ENCODE measurements at places on chromosomes 1 and 21.

DNA sequence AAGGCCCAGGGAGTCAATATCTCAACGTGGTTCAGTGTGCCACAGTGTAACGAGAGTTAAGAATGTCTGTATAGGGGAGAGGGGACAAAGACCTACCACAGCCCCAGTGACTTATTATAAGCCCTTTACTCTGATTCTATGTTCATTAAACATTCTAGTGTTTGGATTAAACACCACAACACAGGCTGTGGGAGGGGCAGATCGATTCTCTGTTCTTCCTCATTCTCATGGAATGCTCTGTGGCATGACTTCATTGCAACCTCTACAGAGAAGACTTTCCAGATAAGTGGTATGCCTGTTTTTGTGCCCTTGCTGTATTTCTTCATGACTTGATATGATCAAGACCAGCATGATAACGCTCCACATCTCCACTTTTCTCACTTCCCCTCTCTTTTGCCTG, 39.0 kb upstream of the CD5L start:
- no peak for DNase-seq

DNA sequence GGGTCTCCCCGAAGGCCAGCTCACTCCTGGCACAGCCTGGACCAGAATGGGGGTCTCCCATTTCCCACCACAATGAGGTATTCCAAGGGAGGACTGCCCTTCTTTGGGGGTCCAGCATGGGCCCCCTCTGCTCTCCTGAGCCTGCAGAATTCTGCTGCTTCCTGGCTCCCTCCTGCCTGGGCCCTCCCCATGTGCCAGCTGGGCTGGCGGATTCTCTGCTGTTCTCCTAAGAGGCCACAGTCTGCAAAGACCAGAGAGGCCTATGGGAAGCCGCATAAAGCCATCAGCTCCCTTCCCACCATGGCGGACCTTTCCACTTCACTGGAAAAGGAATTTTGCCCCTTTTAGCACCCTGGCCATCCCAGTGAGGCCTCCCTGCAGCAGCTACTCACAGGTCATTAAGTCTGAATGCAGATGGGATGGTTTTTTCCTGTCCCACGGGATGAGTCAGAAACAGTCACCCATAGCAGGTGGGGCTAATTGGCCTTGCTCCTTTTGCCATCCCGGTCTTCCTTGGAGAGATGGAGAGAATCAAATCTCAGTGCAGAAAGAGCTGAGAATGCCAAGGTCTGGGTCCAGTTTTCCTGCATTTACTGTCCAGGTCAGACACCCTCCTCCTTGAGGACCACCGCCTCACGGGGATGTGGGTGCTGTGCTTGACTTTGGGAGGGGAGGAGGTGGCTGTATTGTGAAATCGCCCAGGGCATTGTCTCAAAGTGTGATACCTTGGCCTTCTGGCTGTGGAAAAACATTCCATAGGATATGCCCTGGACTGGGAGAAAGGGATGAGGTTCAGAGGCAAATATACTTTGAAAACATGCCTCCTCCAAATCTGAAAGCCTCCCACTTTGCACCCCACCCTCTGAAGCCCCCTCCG, 23.2 kb downstream of the MYBPH start:
- no peak for DNase-seq

DNA sequence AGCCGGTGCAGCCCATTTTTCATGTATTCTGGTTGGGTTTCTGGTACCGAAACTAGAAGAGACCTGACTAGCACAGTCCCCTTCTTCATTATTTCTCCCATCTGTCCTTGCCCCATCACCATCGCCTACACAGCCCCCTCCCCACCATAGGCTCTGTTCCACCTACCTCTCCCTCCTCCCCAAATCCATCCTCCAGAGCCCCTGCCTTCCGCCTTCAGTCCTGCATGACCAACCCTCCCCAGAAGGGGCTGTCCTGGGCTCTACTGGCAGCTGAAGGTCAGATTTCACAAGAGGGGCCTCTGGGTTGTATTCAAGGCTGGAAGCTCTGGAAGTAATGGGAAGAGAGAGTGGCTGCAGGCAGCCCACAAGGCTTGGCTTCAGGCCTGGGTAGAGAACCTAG, 55.2 kb downstream of the SDC3 start:
- DNase-seq: no peak

DNA sequence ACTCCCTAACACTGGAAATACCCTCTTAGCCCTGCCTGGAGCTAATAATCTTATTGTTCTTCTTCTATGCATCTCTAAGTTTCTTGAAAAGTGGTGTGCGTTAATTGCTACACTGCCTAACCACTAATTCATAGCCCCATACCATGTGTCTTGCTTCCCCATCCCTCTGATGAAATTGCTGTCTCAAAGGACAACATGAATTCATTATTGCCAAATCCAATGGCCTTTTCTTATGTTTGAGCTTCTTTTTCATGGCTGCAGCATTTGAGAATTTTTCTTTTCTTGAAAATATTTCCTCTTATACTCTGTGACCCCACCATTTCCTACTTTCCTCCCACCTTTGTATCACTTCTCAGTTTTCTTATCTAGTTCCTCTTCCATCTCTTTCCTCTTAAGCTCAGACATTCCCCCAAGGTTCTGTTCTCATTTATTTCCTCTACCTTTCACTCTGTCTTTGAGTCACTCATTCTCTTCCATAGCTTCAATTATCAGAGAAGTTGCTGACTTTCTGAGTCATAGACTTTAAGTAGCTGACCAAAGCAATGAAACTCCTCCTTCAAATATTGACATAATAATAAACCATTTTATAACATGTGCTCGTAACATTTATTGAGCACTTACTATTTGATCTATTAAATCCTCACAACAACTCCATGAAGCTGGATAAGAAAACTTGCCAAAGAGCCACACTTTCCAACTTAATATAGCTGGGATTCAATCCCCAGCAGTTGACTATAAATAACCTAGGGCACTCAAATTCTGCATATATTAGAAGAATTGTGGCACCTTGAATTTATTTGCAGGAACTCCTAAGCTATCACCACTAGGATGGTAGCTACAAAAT, 35.5 kb upstream of the ATP6V1G3 start:
- no peak for DNase-seq

DNA sequence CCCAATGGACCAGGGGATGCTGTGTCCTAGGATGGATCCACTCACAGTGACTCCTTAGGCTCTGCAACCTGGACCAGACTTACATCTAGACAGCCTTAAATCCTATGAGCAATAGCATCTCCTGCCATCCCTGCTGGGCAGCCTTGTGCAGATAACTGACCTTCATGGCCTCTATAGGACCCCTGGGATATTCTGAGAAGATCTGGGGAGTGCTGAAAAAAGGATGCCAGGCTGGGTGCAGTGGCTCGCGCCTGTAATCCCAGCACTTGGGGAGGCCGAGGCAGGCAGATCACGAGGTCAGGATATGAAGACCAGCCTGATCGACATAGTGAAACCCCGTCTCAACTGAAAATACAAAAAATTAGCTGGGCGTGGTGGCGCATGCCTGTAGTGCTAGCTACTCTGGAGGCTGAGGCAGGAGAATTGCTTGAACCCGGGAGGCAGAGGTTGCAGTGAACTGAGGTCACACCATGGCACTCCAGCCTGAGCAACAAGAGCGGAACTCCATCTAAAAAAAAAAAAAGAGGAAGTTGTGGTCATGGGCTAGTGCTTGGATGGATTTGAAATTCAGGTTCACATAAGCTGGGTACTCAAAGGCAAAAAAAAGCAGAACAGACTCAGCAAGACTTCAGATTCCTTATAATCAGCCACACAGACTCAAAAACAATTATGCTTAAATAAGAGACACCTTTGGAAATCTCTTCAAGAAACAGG, 10.9 kb upstream of the SH2D1B start:
- DNase-seq: no peak

DNA sequence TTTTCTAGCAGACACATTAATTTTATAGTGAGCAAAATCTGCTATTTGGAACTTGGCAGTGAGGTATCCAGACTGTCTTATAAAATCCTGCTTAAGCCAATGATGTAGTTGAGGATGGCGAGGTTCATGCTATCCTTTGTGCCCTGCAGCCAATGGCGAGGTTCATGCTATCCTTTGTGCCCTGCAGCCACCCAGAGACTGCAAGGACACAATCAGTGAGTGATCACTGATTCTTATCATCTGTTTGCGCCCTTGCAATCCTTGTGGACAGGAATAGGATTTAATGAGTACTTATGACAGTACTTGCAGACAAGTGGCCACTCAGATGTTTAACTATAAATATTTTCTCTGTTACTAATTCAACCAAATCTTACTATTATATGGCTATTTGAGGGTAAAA, 112.6 kb downstream of the EIF4G3 start:
- no peak for DNase-seq

- no peak for DNase-seq
Observed at GRCh38 chr1:184163674-184164465, 112.3 kb downstream of the TSEN15 start.

DNA sequence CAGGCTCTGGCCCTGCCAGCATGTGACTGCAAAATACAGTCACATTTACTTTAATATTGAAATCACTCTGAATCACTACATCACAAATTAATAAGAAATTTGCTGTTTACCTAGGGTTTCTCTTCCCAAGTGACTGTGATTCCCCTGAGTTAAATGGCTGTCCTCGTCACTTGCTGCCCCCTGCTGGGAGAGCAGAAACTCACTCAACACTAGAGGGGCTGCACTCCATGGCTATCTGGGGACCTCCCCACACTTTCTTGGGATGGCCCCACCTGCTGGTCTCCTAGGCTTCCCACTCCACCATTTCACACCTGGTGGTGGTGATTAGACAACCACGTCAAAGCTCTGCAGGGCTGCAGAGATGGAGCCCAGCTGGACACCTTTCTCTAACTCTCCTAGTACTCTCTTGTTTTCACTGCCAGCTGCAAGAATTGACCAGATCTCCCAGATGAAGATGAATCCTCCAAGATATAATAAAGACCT, 63.4 kb downstream of the CD2 start:
- peak; percentile 87 for DNase-seq

- no peak for DNase-seq
Observed at GRCh38 chr1:119732465-119733168, 20.9 kb downstream of the PHGDH start.

DNA sequence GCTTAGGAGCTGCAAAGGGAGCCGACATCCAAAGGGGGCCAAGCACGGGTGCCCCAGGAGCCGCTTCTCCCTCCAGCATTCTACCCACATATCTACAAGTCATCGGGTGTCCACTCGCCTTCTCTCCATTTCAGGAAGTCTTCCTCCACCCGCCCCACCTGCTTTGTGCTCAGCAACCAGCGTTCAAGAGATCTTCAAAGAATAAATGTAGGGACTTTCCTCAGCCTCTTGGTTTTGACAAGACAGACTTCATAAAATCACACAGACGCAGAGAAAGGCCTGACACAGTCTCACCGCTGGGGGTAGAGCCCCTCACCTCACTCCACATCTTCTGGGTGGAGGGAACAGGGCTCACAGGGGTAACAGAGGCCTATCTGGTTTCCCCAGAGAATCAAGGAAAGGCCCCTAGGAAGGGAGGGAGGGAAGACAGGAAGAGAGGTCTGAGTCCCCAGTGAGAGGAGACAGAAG, 49.5 kb downstream of the SSBP3 start:
- peak; percentile 29 for DNase-seq

GRCh38 chr21:38420140-38420539, 78.1 kb downstream of the ERG start:
- DNase-seq: no peak
